RWPE1 (cell line): ENCODE measurements at places on chromosomes 6 and 20.

DNA sequence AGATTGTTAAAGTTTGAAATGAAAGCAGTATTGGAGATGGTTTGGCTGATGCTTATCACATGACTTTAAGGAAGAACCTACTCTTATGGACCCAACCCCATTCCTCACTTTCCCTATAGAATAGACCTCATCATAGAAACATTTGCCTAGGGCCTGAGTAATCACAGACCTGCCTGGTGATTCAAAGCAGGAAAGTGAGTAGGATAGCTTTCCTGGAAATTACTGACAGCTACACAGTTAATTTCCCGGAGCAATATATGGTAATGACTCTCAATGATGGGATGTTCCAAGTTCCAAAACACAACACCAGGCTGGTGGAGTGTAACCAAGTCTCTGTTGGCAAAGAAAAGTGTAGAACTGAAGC is 233.8 kb downstream of the SIM1 start:
- peak; percentile 51 for DNase-seq

DNA sequence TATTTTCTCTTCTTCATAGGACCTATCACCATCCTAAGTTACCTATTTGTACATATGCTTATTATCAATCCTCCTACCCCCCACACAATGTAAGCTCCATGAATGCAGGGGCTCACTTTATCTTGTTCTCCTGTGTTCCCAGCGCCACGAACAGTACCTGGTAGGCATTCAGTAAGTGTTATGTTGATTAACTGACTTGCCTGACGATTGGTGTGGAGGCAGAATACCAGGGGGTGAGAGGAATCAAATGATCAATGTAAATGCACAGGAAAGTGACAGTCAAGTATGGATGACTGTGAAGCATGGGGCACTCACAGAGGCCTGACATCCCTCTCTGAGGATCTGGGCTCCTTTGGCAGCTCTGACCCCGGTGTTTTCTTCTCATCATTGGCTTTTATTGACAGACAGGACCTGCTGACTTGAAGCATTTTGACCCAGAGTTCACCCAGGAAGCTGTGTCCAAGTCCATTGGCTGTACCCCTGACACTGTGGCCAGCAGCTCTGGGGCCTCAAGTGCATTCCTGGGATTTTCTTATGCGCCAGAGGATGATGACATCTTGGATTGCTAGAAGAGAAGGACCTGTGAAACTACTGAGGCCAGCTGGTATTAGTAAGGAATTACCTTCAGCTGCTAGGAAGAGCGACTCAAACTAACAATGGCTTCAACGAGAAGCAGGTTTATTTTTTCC is 6.1 kb upstream of the IFT52 start:
- no peak for DNase-seq

GRCh38 chr20:15297059-15297875 is 959.9 kb upstream of the FLRT3 start:
- peak; percentile 13 for DNase-seq

DNA sequence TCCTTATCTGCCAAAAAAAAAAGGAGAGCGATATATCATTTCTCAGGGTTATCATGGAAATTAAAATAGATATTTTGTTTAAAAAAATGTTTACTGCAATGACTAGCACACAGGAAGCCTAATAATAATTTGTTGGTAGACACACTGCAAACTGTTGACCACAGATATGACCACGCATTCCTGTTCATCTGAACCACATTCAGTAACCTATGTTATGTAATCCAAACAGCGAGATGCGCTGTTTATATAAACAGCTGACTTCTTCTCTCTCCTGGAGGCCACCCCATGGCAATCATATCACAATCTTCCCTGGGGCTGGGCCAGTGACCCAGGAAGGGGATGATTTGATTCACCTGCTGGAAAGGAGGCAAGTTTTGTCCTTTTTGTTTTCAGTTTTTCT is 129.3 kb upstream of the UST start:
- DNase-seq = no peak

DNA sequence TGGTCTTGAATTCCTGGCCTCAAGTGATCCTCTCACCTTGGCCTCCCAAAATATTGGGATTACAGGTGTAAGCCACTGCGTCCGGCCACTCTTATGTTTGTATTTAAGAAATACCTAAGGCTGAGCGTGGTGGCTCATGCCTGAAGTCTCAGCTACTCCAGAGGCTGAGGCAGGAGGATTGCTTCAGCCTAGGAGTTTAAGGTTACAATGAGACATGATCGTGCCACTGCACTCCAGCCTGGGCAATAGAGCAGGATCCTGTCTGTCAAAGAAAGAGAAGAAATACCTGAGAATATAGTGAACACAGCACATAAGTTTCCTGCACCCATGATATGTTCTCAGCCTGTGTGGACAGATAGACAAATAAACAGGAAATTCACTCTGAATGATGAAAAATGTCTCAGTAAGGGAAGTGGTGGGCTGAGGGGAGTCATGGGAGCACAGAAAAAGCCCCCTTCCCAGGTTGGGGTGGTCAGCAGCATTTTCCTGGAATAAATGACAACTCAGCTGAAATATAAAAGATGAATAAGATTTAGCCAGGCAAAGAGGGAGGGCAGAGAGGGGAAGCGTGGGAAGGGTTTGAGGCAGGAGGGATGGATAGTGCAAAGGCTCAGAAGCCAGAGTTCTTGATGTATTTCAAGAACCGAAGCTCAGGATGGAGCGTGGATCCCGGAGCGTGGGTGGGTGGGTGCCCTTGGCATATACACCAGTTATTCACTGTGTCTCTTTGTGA is 13.8 kb upstream of the MMP9 start:
- DNase-seq = no peak

DNA sequence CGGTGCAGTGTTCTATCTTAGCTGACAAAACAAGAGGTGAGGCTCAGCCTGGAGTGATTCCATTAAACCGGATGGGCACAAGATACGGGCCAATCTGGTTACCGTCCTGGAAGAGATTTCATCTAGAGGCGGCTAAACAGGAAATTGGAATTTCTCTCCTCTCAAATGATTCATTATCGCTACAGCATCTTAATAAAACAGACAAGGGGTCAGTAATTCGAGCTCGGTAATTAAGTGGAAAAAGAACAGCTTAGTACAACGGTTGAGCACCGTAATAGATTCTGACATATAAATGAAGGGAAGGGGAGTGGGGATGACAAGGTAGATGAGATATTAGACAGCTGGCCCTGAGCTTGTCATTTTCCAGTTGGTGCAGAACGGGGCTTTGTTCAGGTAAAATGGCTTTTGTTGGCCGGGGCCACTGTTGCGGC is 137.2 kb downstream of the EDN3 start:
- DNase-seq = no peak

DNA sequence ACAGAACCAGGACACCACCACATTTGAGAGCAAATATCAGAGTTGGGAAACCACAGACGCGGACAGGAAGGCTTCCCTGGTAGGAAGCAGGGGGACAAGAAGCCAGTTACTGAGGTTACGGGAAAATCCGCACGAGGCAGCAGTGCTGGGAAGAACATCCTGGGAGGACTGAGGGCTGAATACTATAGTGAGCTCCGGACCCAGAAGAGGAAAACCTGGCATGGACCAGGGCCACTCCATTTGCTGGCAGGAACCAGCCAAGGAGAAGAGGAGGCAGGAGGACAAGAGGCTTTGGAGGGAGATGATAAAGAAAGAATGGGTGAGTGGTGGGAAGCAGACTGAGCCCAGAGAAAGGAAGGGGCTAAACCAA is 6.1 kb upstream of the DSN1 start:
- DNase-seq = no peak

- no peak for DNase-seq
Measured at GRCh38 chr6:44738601-44739146, 351.2 kb downstream of the CDC5L start.

DNA sequence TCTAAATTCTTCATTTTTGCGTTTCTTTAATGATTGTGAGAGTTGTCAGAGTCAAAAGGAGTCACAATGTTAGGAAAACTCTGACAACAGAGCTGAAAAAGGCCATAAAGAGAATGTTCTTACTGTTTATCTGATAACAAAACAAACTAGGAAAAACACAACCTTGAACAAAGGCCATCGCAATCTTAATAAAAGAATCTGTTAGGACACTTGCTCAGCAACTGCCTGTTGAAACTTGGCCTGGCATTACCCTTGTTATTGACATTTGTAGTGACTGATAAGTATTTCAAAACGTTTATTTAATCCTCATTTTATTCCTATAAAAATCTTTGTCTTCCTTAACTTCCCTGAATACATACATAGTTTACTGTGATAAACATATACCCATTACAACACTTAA is 15.7 kb downstream of the GSTA1 start:
- no peak for DNase-seq

DNA sequence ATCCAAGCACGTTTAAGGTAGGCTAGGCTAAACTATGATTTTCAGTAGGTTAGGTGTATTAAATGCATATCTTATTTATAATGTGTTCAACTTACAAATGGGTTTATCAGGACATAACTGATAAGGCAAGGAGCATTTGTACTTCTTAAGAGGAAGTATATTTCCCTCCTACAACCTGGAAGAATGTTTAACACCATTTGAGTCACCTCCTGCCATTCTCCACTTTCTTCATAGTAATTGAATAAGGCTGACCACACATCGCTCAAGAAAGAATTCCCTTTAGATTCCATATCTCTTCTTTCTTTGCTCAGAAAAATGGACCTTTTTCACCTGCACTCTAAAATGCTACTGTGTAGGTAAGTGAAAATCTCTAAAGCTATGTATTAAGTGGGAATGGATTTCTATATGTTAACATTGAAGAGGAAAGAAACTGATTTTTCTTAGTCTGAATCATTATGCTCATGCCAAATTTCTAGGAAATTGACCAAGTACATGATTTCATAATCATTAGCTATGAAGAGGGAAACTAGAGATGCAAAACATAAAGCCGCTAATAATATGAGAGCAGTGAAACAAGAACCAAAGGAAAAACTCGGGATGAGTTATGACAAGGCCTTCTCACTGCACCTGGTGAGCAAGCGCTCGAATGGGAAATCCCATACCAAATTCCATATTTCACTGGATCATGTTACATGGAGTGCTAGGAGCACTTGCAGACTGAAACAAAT is 210.4 kb downstream of the ALDH8A1 start:
- DNase-seq = peak; percentile 51

DNA sequence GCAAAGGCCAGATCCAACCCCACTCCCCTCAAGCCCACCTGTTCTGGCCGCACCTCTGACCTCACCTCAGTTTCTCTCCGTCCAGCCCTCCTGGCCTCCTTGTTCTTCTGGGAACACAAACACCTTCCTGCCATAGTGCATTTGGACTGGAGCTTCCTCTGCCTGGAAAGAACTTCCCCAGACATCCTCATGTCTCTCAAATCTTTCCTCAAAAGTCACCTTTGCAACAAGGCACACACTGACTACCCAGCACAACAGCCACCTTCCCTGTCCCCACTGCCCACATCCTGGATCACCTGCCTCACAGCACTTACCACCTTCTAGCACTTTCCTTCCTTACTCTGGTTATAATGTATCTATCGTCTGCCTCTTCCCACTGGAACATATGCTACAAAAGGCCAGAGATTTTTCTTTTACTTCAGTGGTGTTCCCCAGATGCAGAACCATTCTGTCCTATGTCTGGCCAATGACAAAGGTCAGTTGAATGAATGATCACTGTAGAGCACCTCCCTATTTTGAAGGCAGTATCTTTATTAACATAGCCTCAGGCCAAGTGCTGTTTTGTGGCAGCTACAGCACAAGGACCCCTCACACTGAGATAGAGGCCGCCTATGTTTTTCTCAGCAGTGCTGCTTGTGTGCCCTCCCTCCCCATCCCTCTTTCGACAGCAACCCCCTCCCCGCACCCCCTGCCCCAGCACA is 4.1 kb downstream of the HLA-B start:
- DNase-seq = no peak

DNA sequence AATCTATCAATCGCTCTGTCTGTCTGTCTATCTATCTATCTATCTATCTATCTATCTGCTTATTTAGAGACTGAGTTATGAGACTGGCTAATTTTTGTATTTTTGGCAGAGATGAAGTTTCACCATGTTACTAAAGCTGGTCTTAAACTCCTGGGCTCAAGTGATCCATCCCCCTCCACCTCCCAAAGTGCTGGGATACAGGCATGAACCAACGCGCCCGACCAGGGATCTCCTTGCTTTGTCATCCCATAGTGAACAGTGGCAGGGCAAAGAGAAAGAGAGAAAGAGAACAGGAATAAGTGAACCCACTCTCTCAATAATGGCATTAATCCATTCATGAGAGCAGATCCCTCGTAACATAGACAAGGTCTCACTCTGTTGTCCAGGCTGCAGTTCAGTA is 66.4 kb upstream of the DSP start:
- DNase-seq = no peak

- no peak for DNase-seq
Measured at GRCh38 chr6:137495703-137496336, 1.6 kb upstream of the OLIG3 start.
